ENCODE measurements at places on chromosomes 16 and 17. TPM values are rescaled to one million over a fixed set of nuclear protein-coding genes. Genes with fewer than 3 reads are reported as not detected.

DNA sequence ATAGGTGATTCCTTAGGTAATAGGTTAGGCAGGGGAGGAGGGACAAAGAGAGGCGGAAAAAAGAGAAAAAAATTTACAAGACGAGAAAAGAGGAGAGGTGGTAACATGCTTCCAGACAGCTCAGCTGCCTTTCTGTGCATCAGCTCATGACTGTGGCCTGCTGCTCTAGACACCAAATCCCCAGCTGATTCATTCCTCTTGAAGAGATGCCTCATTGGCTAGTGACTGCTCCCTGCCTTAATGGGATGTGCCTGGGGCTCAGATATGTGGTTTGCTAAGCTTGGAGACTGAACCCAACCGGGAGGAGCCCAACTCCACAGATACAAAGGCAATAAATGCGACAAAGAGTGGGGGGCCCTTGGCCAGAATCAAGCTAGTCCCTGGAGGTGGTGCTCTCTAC, 105.9 kb upstream of the FAM20A start:
- no peak for DNase-seq

GRCh38 chr16:22672830-22673210, 141.1 kb upstream of the HS3ST2 start:
- no peak for DNase-seq

Gene KRT31
- not detected for total RNA-seq

Gene PKMYT1
- 117 TPM for total RNA-seq

GRCh38 chr17:64218066-64218465, 45.0 kb downstream of the TEX2 start:
- peak; percentile 59 for DNase-seq

All from activated CD4-positive, alpha-beta T cell treated with anti-CD3 and anti-CD28 coated beads for 36 hours (primary cell).